ENCODE measurements at places on chromosomes 7 and 10.
A peak's percentile ranks its signal among the peaks of the same experiment; 100 is the strongest.

GRCh38 chr7:3655635-3656034 lies 354.6 kb downstream of the SDK1 start:
- DNase-seq, result no peak

DNA sequence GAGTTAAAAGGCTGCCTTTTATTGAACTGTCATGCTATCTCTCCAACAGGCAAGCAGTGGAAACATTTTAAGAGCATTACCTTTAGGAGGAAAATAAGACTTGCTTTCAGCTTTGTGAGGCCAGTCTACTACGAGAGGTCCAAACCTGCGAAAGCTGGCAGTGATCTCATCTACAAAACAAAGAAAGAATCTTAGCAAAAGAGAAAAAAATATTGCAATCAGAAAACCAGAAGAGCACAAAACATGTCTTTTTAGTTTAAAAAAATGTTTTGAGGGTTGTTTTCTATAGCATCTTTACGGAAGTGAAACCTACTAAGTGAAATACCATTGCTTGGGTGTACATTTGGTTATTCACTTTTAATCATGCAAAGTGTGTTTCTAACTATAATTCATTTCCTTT lies 147.9 kb downstream of the CPEB3 start:
- no peak for DNase-seq

DNA sequence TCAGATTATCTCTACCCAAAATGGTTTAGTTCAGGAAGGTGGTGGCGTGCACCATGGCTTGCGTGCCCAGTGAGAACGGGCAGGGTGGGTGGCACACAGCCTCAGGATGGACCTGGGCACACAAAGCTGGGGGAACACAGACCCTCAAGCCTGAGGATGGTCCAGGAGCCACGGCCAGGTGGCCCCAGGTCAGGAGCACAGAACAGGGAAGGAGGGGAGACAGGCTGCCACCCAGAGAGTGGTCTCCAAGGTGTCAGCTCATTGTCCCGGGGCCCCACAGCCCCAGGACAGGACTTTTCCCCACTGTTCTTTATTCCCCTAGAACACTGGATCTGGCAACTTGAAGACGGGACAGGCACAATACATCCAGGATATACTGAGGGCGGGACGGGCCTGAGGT lies 75.6 kb upstream of the MGMT start:
- peak; percentile 17 for DNase-seq

- DNase-seq, result no peak
Observed at GRCh38 chr7:107230334-107230733, 61.5 kb downstream of the HBP1 start.

GRCh38 chr7:143416565-143417149 lies 8.0 kb upstream of the EPHA1 start:
- DNase-seq, result no peak

Measured in ureter (tissue), 1 donor.